ENCODE measurements at places on chromosomes 7 and 10.

- DNase-seq = no peak
Measured at GRCh38 chr7:32774541-32774951, 117.0 kb downstream of the KBTBD2 start.

DNA sequence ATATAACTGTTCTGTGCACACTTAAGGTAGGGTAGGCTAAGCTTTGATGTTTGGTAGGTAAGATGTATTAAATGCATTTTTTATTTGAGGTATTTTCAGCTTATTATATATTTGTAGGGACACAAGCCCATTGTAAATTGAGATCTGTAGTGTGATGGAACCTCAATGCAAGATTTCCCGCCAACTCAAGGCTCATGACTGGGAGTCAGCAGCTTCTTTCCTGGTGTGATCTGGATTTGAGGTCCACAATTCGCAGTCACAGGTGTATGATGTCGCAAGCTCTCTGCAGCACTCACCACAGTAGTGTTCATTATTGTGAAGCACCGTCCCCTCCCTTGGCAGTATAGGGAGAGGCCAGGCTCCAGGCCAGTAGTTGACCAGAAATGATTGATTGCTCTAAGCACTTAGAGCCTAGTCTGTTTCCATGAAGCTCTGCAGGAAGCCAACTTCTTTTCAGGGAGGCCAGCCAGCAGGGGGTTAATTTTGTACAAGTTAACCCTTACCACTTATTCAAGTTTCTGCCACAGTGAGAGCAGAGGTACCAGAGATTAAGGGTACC lies 54.9 kb downstream of the SEM1 start:
- no peak for DNase-seq

DNA sequence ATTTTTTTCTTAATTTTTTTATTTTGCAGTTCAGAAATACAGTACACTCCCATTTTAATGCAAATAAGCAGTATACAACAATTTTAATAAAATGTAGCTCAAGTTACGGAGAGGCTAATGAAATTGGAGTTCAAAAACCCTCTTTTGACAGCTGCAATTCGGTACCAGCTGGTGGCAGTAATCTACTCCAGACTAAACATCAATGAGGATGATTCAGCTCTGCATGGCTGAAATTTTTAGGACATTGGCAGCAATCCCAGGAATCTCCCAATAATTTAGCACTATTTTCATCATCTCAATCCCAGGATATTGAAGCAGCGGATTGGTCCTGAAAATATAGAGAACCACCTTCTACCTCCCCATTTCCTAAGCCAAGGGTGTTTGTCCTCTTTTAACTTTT lies 278.8 kb downstream of the CACNA2D1 start:
- DNase-seq = no peak

GRCh38 chr10:121042342-121042741 lies 191.2 kb downstream of the WDR11 start:
- DNase-seq = no peak

DNA sequence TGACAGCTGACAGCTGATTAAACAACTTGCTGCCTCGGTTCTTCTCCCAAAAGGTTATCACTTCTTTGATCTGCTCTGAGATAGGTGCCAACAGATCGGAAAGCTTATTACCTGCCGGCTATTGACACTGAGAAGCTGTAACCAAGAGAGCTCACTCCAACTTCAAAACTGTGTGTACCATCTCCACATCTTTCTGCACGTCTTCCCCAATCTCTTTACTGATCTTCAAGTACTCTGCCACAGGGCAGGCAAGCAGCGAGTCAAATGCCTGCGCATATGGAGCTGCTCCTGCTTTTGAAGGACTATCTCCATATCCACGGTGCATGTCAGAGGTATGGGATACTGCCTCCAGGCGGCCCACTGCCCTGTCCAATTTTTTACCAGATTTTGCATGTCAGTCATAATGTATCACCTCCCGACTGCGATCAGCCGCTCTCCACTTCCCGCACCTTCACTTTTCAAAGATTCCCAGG lies 352 bp upstream of the ZNF485 start:
- DNase-seq = no peak

GRCh38 chr10:119365773-119366599 lies 158.6 kb downstream of the GRK5 start:
- no peak for DNase-seq

DNA sequence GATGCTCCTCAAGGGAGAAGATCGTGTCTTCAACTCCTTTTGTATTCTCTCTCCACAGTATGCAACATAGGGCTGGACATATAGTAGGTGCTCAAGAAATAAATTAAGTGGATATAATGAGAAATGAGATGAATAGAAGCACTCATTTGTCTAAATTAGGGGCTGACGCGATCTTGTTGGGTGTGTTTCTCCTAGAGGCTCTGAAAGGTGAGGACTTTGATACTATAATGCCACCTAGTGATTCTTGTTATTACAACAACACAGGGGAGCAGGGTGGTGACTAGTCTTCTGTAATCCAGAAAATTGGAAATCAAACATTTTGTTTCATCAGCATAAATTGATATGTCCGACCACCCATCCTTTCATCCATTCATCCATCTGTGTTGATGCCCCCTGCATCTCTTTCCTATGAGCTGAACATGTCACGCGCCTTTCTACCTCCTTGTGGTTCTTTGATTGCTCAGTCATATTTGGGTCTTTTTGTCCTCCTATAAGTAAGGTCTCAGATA lies 3.5 kb upstream of the CFAP58 start:
- no peak for DNase-seq

Measured in stimulated activated CD4-positive, alpha-beta T cell treated with anti-CD3 and anti-CD28 coated beads, Interleukin-12 subunit alpha, Interleukin-12 subunit beta, amount 100 ng/mL, for 24 hours (primary cell).